Endodermal cell (in vitro differentiated cells): ENCODE measurements at places on chromosomes 3 and 15. TPM values are rescaled to one million over a fixed set of nuclear protein-coding genes. Genes with fewer than 3 reads are reported as not detected.

The CA12 gene
- total RNA-seq, result 1.2 to 4.3 TPM (median 1.8 TPM) in 3 replicates

The TSEN2 gene
- 6.3 to 20.6 TPM (median 16.6 TPM) in 3 replicates for total RNA-seq

The EIF4E3 gene
- 1.7 to 2.4 TPM (median 1.9 TPM) in 3 replicates for total RNA-seq

The MTFMT gene
- total RNA-seq, result 17.8 and 21.6 TPM in 2 replicates

The RTP1 gene
- 0.88 and 1.4 TPM in 2 replicates for total RNA-seq

The FGF7 gene
- not detected in 2 replicates for total RNA-seq

The CHRD gene
- 17.4 and 22.4 TPM in 2 replicates for total RNA-seq

The STXBP5L gene
- 0.97 and 1.6 TPM in 2 replicates for total RNA-seq

The LNP1 gene
- 7.1 to 7.9 TPM (median 7.3 TPM) in 3 replicates for total RNA-seq

The CAMK2N2 gene
- total RNA-seq, result 0.33 to 0.52 TPM (median 0.46 TPM) in 3 replicates

The RBP2 gene
- total RNA-seq, result not detected in 2 replicates

The CCR4 gene
- 0.11 TPM in 1 of 3 replicates, not detected in the others for total RNA-seq

The GOLGA6A gene
- 0.25 and 0.75 TPM in 2 replicates for total RNA-seq

The RAB27A gene
- total RNA-seq, result 9.1 and 9.2 TPM in 2 replicates

The LEO1 gene
- 25.3 to 26.5 TPM (median 26.3 TPM) in 3 replicates for total RNA-seq

The DNAH12 gene
- total RNA-seq, result 0.25 and 0.77 TPM in 2 replicates

The CELSR3 gene
- 24.7 to 32.3 TPM (median 30.1 TPM) in 3 replicates for total RNA-seq

The TMCO5A gene
- total RNA-seq, result not detected in 3 replicates
